IPS-NIHi11 (cell line): ENCODE measurements at places on chromosomes 1 and 21.

DNA sequence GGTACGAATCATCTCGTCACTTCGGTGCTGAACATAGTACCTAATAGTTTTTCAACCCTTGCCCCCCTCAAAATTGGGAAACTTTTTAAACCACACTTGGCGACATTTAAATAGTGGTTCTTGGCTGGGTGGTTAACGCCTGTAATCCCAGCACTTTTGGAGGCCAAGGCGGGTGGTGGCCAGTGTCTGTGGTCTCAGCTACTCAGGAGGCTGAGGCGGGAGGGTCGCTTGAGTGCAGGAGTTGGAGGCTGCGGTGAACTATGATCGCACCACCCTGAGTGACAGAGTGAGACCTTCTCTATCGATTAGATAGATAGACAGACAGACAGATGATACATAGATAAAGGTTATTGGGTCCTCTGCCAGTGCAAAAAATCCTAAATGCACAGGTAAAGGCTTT lies 55.5 kb upstream of the RASAL2 start:
- DNase-seq: no peak

DNA sequence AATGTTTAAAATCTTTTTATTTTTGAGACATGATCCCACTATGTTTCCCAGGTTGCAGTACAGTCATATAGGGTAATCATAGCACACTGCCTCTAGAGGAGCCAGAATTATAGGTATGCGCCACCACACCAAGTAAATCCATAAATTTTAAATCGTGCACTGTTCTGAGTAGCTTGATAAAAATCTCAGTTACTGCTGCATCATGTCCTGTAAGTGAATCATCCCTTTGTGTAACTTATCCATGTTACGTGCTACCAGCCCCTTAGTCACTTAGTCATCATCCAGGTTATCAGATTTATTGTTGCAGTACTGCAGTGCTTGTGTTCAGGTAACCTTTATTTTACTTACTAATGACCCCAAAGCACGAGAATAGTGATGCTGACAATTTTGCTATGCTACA lies 1770.9 kb downstream of the BRINP3 start:
- DNase-seq: no peak

- no peak for DNase-seq
Observed at GRCh38 chr1:113999233-113999632, 20.0 kb downstream of the OLFML3 start.

GRCh38 chr1:184031409-184032107 lies 6.0 kb downstream of the COLGALT2 start:
- DNase-seq: no peak

DNA sequence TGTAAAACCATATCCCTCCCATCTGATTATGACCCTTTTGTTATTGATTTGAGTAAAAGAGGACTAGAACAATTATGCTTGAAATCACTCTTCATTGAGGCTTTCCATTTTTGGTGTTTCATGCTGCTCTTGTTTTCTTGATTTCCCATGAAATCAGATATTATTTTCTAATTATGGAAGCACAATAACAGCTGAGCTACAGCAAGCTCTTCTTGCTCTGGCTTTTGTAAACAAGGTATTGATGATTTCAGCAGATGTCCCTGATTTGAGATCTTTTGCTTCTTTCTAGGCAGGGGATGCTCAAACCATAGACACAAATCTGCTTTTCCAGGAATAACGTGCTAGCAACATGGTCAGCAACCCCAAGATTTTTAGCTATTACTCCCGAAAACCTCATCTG lies 607.8 kb downstream of the NCAM2 start:
- no peak for DNase-seq

DNA sequence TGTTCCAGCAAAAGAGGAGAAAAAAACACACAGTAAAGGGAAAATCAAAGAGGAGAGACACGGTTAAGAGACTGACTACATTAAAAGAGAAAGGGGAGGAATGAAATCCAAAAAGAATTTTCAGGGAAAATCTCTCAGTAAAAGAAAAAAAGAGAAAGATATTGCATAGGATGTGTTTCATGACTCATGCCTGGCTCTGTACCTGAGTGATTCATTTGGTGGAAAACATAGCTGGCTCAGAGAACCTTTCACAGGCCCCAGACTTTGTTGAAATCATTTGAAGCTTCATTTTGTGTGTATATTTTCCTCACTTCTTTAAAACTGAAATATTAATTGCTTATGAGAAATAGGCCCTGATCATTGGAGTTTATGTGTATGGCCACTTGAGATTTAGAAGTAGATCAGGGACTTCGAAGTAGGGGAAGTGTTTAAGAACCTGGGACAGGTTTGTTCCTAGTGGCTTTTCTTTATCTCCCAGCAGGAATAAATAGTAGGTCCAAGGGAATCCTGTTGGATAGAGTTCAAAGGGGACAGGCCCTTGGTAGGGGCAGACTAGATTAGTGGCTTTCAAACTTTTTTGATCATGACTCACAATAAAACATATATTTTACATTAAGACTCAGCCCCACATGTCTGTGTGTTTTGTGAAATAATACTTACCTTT lies 239.1 kb upstream of the SGIP1 start:
- DNase-seq: no peak

DNA sequence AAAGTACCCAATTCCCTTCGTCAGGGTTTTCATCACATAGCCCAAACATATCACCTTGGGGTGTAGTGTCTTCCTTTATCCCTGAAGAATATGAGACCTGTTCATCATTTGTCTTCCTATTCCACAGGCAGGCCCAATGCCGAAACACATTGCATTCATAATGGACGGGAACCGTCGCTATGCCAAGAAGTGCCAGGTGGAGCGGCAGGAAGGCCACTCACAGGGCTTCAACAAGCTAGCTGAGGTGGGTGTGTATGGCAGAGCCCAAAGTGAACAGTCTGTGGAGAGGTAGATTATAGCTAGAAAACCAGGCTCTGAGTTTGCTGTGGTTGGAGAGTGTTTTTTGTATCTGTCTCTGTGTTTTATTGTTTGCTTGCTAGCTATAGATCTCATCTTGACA lies 5.9 kb downstream of the DHDDS start:
- DNase-seq: no peak

DNA sequence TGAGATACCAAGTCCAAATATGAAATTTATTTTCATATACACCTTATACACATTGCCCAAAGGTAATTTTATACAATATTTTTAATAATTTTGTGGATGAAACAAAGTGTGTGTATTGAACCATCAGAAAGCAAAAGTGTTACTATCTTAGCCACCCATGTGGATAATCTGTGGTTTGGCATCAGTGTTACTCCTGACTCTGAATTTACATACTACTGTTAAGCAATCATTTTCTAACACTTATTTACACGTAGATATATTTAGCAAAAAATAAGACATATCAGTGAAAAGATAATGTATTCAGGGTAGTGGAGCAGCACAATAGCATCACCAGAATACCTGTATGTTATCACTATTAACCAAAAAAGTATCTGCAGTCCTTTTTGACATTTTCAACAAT lies 23.8 kb downstream of the DENND2D start:
- no peak for DNase-seq

DNA sequence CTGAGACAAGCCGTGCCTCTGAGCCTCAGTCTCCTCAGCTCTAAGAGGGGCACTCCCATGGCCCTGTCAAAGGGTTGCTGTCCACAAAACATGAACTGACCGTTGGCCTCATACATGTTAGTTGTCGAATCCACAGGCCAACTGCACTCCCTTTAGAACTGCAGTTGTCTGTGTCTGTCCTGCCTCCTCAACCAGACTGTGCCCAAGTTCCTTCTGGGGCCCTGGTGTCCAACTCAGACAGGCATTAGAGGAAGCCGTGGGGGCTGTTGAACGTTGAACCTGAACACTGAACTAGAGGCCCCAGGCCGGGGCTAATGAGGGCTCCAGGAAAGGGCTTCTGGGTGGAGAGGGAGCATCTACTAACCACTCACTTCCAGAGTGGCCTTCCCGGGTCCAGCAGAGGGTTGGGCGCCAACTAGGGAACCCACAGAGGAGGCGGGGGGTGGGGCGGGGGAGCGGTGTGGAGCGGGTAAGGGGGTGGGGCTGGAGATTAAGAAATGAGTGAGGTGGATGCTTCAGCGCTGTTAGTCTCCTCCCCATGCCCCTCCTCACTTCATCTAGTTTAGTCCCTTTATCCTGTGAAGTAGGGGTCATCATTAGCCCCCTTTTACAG lies at the start of gene RAB42:
Gene RAB42 (plus strand): TSS at position 558 of the 613 bp plus-strand sequence. CDS start 247 bp downstream, outside the sequence.
- peak; percentile 68 for DNase-seq

DNA sequence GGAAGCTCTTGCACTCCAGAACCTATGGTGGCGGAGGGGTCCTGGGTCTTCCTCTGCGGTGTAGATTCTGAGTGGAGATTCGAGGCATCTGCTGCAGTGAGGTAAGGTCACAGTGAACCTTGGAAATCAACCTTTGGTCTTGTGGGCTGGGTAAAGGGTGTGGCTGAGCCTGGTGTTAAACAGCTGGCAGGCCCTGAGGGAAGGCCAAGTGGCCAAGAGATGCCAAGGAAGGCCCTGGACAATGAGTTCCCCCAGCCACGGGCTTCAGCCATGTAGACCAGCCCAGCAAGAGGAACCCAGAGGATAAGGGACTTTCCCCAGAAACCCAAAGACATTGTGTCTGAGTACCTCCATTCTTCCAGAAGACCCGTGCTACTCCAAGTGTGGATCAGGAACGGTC lies 137.2 kb upstream of the ETS2 start:
- DNase-seq: no peak

- no peak for DNase-seq
Observed at GRCh38 chr21:44920694-44921604, at the start of gene ITGB2. Gene ITGB2 (minus strand): TSS chr21:44920899. CDS start chr21:44910782, 10,117 bp downstream.

GRCh38 chr1:205536759-205537361 lies 32.4 kb downstream of the CDK18 start:
- DNase-seq: no peak

DNA sequence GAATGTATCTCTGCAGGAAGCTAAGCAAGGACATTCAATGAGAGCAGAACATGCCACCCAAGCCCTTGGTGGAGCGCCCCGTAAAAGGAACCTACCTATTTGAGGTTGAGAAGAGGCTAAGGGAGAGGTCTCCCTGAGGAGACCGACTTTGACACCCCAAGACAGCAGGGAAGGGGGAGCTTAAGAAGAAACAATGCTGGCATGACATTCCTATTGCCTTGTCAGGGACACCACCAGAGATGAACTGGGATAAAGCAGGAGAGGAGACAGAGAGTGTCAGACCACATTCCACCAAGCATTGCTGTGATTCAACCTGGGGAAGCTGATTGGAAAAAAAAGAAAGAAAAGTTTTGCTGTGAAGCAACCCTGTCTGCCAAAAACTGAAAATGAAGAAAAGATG lies 13.3 kb upstream of the S100A2 start:
- no peak for DNase-seq

GRCh38 chr1:113677250-113678158 lies 81.8 kb downstream of the PHTF1 start:
- DNase-seq: peak; percentile 55

DNA sequence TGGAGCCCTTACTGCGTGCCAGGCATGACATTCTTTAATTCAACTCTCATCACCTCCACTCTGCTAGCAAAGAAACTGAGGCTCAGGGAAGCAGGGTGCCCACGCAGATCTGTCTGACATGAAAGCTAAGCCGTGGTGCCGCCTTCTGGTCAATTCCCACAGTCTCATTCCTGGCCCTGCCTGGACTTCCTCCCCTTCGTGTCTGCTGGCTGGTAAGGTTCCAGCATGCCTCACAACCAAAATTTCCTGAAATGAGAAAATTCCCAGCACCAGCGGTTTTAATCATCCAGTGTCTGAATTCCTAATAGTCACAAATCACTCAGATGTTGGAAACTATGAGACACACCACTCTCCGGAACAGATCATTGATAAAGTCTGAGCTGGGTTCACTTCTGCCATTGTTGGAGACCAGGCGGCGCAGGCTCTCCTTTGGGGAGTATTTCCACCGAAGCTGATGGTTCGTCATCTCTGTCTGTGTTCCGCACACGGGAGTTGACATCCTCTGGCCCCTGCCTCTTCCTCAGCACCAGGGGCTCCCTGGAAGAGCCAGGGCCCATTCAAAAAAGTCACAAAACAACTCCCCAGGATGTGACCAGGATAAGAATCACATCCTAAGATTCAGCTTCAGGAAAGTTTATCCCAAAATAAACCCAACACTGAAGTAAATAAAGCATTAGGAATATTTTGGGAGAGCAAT lies 167.7 kb downstream of the PLPP3 start:
- DNase-seq: no peak

GRCh38 chr1:60621368-60621851 lies 461.0 kb upstream of the NFIA start:
- DNase-seq: no peak

DNA sequence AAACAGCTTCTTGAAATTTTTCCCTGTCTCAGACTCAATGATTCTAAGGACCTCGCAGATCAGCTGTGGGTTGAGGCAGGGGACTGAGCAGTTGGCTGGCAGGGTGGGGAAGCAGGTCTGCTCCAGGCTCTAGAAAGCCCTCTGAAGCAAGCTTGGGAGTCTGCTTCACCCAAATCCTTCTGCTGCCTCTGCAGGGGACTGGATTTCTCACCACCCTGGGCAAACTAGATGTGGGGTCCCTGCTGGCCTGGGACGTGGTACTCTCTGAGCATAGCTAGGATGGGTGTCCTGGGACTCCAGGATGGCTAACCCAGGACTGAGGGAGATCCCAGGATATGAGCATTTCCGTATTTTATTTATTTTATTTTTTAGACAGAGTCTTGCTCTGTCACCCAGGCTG lies 89.3 kb downstream of the LAMC2 start:
- no peak for DNase-seq

DNA sequence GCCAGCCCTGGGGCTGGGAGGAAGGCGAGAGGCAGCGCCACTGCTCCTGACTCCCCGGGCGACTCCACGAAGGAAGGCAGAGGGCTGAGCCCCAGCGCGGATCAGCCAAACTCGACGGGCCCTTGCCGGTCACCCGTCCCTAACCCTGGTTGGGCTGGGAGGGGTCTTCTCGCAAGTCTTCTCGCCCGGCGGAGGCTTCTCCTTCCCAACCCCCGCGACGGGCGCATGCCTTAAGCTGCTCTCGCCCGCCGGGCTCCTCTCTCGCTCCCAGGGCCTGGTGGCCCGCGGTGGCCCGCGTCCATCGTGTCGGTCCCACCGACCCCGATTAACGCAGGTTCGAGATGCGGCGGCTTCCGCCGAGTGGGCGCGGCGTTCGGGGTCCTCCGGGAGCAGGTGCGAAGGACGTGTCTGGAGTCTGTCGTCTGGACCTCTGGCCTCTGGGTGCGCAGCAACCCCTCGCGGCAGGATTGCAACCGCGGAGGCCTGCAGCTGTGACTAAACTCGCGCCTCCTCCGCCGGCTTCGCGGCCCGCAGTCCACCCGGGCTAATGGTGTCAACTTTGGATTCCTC lies 29.0 kb upstream of the PPM1J start:
- peak; percentile 66 for DNase-seq

DNA sequence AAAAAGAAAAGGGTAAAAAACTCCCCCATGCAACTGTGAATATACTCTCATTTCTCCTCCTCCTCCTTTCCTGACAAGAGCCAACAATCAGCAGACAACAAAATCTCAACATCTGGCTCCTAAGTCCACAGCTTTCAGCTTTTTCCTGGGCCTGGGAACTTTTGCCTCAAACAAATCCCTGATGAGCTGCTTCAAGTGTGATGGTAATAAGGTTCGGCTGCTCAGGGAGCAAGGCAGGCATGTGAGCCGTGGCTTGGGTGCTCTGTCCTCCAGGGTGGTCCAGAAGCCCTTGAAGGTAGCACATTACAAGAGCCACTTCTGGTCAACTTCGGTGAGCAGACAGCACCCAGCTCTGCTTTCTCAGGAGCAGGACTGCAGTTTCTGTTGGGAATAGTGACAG lies 46.3 kb downstream of the ITPKB start:
- no peak for DNase-seq

GRCh38 chr1:109547463-109548320 lies 723 bp upstream of the GNAI3 start:
- no peak for DNase-seq
